ENCODE measurements at places on chromosomes 2 and 18.

- DNase-seq: no peak
Observed at GRCh38 chr2:96291751-96292150, 13.6 kb downstream of the SNRNP200 start.

- no peak for DNase-seq
Observed at GRCh38 chr2:8421658-8422449, 260.0 kb upstream of the ID2 start.

- DNase-seq: no peak
Observed at GRCh38 chr2:170966648-170967396, 37.8 kb downstream of the GORASP2 start.

DNA sequence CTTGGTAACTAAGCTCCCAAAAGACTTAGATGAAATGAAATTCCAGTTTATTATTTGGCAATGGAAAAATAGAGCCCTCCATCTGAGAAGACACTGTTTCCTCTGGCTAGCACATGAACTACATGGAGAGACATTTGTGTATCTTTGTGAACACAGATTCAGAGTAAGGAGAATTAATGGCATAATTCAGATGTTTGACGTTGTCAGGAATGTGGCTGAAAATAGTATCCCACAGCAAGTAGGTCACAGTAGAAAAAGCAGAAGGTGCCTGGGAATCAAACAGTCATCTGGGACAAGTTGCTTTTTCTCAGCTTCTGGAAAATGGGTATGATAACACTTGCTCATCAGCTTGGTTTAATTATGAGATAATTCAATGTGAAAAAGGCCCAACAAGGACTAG lies 288.6 kb downstream of the PTPRM start:
- DNase-seq: no peak

DNA sequence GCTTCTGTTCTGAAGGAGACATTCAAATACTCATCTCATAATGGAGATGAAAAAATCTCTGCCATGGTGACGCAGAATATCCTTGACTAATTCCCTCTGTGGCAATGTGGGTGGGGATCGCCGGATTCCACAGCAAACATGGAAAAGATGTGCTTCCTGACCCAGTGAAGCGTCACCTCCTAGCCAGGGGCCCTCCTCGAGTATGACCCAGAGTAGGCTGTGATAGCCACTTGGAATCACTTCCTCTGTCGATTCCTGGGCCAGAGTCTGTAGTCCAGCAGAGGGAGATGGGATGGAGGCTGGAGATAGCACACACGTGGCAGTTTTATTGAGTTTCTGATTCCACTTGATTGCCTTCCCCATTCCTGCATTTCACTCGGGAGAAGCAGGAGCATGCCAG lies 36.8 kb downstream of the DRC1 start:
- no peak for DNase-seq

Measured in T-helper 22 cell (primary cell).